ENCODE measurements at places on chromosomes 13 and 19. TPM values are rescaled to one million over a fixed set of nuclear protein-coding genes. Genes with fewer than 3 reads are reported as not detected.

The ADGRE1 gene
- total RNA-seq: not detected

The KLC3 gene
- total RNA-seq: 0.17 TPM

The BEST2 gene
- total RNA-seq: not detected

The C19orf44 gene
- 3.7 TPM for total RNA-seq

The ETV2 gene
- total RNA-seq: 0.59 TPM

The DCT gene
- 1.3 TPM for total RNA-seq

The EID2B gene
- 15.6 TPM for total RNA-seq

The ZNF599 gene
- total RNA-seq: 16.1 TPM

The CACNG8 gene
- 1.2 TPM for total RNA-seq

The PSG11 gene
- 0.55 TPM for total RNA-seq
